ENCODE measurements at places on chromosomes 3 and 15.

DNA sequence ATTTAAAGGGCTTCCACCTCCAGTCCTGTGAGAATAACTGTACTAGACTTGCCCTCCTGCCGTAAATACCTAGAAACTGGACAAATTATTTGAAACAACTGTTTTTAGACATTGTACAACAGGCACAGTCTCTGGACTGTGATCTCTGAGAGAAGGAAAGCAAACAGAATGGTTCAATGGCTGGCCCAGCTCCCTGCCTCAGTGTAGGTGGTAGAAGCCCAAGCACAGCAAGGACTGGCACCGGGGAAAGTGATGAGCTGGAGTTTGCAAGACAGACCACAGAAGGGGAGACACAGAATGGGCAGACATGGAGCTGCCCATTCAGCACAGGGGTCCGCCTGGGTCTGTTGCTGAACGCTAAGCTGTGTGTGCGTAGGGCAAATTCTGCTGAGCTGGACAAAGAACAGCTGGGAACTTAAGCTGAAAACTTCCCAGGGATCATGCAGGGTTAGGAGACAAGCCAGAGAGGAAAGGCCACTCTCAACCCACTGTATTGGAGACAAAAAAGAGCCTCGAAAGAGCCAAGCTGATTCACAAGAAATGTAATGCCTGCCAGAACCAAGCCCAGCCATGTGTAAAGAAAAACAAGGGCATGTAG is 52.6 kb upstream of the SEC61A1 start:
- DNase-seq, result no peak

DNA sequence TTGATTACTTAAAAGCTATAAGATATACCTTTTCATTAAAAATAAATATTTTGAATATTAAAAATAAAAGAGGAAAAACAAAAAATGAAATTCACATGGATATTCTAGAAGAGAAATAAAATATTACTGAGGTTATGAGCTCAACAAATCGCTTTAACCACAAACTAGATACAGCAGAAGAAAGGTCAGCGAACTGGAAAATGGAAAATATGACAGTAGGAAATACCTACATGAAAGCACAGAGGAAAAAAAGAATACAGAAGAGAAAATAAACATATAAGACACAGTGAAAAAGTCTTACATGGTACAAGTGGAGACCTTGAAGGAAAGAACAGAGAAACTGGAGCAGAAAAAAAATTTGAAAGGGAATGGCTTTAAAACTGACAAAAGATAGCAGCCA is 33.2 kb downstream of the SCAPER start:
- DNase-seq, result no peak

GRCh38 chr3:101964861-101965260 is 115.5 kb downstream of the NFKBIZ start:
- no peak for DNase-seq

DNA sequence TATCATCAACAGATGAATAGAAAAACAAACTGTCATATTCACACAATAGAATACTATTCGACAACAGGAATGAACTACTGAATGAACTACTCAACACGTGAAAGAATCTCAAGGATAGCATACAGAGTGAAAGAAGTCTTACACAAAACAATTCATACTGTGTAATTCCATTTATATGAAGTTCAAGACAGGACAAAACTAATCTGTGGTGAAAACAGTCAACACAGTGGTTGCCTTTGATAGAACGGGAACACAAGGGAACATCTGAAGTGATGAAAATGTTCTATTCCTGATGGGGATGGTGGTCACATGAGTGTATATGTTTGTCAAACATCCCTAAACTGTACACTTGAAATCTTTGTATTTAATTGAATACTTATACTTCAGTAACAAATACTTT is 2.6 kb upstream of the SUSD5 start:
- DNase-seq, result no peak

DNA sequence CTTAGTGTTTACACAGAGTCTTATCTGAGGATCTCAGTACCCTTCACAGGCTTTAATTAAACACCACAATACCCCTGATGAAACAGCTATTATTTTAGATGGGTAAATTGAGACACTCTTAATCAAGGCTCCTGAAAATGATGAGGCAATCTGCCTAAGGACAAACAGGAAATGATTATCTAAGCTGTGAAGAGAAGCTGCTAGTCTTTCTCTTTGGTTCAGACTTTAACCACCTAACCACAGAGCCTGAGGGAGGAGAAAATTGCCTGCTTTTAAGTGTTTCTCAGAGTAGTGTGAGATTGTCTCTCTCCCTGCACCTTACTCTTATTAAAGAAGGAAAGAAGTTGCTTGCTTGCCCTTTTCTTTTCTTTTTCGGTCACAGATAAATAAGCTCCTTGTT is 364.3 kb upstream of the ADAMTS9 start:
- DNase-seq, result no peak

- peak; percentile 89 for DNase-seq
Observed at GRCh38 chr15:68578980-68579935, at the start of gene CORO2B. Gene CORO2B, plus strand, starts transcription at chr15:68578993. Its CDS starts 270 bp downstream, at chr15:68579263.

- DNase-seq, result no peak
Observed at GRCh38 chr15:74349241-74349778, 18.1 kb downstream of the CYP11A1 start.

GRCh38 chr3:112018712-112019111 is 15.8 kb upstream of the TMPRSS7 start:
- no peak for DNase-seq

DNA sequence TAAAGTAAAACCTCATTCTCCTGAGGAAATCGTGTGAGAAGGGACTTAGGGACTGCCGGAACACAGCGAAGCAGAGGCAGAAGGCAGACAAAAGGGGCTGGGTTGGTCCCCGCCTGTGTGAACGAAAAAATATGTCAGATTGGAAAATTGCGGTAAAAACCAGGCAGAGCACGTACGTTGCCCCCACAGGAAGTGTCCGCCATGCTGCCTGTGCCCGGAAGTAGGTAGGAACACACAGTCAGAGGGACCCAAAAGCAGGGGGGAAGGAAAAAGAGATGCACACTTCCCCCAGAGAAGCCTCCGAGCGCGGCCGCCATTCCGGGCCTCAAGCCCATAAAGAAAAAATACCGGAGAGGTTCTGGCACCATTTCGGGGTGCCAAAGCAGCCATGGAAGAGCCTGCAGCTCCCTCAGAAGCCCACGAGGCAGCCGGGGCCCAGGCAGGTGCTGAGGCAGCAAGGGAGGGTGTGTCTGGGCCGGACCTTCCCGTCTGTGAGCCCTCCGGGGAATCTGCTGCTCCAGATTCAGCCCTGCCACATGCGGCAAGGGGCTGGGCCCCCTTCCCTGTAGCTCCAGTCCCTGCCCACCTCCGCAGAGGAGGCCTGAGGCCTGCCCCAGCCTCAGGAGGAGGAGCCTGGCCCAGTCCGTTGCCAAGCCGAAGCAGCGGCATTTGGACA is at the start of gene MKRN3:
Gene MKRN3 (plus strand): TSS at position 280 of the 676 bp plus-strand sequence. CDS start 109 bp downstream, at position 389.
- peak; percentile 26 for DNase-seq

- DNase-seq, result no peak
Observed at GRCh38 chr3:70857916-70858315, 545.5 kb upstream of the MDFIC2 start.

DNA sequence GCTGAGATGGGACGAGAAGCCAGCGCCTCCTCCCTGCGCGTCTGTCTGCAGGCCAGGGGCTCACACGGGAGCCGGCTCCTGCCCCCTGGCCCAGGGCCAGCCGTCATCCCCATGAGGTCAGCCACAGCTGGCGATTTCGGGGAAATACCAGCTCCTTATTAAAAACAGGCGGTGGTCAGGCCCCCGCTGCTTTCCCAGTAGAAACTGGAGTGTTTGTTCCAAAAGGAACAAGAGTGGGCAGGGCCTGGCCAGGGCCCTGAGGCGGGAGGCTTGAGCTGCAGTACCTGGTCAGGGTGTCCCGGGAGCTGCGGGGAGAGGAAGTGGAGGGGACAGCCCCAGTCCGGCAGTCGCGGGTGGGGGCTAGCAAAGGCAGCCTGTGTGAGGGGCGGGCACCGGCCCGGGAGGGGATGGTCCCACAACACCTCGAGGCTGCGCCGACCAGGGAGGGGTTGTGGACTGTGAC is 17.8 kb downstream of the MYL3 start:
- DNase-seq, result no peak

DNA sequence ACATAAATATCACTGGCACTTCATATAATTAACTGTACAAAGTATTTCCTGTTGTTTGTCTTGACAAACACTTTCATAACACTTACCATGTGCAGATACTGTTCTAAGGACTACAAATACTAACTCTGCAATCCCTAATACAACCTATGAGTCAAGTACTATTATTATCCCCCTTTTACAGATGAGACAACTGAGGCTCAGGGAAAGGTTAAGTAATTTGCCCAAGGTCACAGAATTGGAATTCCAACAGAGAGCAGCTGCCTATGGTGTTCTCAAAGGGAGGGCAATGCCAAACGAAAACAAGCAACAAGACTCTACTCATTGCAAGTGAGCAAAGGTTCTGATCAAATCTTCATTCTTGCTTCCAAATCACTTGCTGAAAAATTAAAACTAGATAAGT is 85.9 kb downstream of the MAGI1 start:
- no peak for DNase-seq

GRCh38 chr3:42613462-42613861 is 13.0 kb downstream of the NKTR start:
- DNase-seq, result no peak

GRCh38 chr3:188006726-188007393 is 147.1 kb upstream of the LPP start:
- DNase-seq, result peak; percentile 30

DNA sequence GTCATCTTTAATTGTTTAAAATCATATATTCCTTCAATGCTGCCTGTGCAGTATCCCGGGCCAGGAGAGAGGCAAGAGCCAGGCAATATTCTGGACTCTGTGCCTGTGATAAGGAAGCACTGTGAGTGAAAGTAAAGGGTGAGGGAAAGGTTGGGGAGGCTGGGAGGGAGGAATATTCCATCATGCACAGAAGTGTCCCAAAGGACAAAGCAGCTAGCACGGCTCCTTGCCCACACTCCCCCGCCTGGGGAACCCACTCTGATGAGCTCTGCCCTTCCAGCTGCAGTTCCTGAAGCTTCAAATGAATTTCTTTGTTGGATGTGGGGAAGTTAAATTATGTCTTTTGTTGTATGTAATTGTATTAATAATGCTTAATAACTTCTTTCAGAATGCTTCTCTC is 1.5 kb upstream of the PRICKLE2 start:
- no peak for DNase-seq

DNA sequence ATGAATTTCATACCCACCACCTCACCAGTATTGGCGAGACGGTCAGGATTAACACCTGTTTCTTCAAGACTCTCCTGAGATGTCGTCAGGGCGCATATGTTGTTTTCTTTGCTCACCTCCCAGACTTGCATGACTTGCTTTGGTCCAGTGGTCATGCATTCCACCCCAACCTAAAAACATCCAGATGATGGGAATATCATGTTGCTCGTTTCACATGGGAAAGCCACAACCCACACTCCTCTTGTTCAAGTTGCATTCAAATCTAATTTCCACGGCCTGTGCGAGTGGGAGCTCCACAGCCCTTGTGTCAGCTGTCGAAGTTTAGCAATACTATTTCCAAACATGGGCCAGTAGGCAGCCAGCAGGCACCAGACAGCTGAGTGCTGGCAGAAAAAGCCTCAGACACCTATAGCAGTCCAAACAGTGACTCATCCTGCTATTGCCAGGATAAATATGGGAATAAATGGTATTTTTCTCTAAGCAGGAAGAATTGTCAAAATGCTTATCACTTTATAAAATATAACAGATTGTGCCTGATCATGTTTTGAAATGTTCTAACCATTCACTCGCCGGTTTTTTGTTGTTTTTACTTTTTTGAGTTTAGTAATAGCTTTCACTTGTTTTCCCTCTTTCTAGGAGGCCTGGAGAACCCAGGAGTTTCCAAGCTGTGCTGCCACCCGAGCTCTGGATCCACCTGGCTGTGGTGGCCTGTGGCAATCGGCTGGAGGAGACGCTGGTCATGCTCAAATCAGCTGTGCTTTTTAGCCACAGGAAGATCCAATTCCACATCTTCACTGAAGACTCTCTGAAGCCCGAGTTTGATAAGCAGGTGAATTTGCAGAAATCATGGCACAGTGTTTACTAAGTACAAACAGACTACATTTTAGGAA is 20.1 kb downstream of the GXYLT2 start:
- peak; percentile 74 for DNase-seq

GRCh38 chr3:96814651-96815567 is 515 bp downstream of the EPHA6 start:
- DNase-seq, result peak; percentile 19

- no peak for DNase-seq
Observed at GRCh38 chr15:51848811-51849210, 19.4 kb downstream of the TMOD3 start.

DNA sequence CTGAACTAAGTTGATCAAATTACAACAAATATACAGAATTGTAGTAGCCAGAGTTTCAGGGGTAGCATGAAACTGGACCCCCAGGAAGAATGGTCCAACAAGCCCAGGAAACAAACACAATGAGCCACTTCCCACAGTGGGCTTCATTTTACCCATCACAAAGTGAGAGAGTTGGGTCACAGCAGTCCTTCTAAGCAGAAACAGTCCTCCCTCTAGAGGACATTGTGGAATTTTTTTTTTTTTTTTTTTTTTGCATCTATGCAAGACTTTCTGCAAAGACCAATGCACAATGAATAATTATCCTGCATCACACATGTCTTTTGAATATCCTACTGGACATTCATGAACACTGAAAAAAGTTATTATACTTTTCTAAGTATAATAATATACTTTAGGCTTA is 73.8 kb upstream of the ATP13A5 start:
- DNase-seq, result no peak

- no peak for DNase-seq
Observed at GRCh38 chr3:48470286-48470685, 23.7 kb downstream of the ATRIP start.

DNA sequence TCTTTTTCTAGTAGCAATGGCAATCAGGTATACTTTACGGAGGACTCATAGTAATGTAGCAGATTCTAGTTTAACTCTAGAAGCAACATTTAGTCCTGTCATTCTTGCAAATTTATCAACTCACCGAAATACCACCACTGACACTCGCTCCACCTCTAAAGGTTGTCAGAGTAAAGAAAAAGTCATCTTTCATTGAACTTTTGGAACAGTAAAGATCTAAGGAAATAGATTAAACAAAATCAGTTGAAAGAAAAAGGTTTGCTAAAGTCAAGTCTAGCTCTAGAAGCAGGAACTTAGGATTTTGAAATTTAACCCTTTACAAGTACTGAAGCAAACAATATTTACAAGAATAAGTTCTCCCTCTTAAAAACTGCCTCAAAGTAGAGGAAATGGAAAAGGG is 8.7 kb downstream of the ATP8B4 start:
- no peak for DNase-seq

DNA sequence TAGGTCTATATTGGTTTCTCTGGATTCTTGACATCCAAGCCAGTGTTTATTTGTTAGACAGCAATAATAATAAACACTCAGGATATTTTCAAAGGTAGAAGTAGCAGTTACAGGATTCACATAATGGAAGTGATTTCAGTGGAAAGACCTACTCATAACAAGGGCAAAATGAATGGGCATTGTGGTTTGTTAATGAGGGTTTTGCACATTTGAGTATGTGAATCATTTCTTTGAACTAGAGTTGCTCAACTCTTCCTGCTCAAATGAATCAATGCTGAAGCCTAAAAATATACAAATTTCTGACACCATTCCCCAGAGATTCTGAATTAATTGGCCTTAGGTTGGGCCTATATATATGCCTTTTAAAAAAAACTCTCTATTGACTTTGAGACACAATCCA is 4.1 kb upstream of the COL6A5 start:
- no peak for DNase-seq

Measured in posterior cingulate gyrus (tissue), 11 donors.